Breast epithelium (tissue), 4 donors: ENCODE measurements at places on chromosomes 7 and 10.
A peak's percentile ranks its signal among the peaks of the same experiment; 100 is the strongest.

DNA sequence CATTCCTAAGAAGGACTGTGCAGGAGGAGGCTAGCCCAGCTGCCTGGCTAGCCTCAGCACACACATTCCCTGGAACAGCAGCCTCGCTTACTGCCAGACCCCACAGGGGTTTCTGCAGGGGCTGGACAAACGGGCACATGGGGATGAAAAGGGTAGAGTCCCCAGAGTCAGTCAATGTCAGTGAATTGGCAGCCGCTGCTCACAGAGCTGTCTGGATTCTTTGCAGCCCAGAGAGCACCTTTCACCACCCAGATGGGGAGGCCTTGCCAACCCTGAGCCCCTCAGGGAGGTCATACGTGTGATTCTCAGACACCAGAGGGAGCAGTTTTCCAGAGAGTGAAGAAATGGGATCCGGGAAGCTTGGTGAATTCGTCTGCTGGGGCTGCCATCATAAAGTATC, 143.3 kb downstream of the KCNMA1 start:
- no peak for DNase-seq

DNA sequence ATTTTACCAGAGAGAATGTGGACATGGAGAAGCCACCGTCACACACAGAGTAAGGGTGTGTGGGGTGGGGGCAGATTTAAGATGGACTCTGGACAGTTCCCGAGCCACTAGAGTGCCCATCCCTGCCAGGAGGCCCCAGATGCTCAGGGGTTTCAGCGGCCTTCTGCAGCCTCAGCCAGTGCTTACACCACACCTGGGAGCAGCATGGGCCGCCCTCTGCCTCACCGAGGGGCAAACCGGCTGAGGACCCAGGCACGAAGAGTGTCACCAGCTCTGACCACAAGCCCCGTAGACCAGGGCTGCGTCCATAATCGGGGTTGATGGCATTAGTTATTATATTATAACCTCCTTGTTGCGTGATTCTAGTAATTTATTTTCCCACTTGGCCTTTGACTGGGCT, 6.7 kb upstream of the MNX1 start:
- no peak for DNase-seq

DNA sequence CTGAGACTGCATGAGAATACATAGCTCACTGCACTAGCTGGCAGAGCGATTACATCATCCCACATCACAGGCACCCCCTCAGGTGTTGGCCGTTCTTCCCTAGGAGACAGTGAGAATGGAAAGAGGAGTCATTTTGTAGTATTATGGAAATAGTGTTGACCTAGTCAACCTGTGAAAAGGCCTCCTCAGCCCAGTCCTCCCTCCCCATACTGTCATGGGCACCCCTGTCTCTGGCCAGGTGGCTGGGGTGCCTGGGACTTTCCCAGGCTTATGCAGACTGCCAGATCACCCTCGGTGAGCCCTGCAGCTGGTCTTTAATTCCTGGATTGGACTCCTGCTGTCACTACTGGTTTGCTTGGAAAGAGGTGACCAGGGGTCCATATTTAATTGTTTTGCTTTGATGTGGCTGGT, 4.0 kb downstream of the INPP5A start:
- DNase-seq: peak; percentile 62

GRCh38 chr10:6516281-6516928, 63.7 kb downstream of the PRKCQ start:
- no peak for DNase-seq
